ENCODE measurements at places on chromosomes 5 and 9.

DNA sequence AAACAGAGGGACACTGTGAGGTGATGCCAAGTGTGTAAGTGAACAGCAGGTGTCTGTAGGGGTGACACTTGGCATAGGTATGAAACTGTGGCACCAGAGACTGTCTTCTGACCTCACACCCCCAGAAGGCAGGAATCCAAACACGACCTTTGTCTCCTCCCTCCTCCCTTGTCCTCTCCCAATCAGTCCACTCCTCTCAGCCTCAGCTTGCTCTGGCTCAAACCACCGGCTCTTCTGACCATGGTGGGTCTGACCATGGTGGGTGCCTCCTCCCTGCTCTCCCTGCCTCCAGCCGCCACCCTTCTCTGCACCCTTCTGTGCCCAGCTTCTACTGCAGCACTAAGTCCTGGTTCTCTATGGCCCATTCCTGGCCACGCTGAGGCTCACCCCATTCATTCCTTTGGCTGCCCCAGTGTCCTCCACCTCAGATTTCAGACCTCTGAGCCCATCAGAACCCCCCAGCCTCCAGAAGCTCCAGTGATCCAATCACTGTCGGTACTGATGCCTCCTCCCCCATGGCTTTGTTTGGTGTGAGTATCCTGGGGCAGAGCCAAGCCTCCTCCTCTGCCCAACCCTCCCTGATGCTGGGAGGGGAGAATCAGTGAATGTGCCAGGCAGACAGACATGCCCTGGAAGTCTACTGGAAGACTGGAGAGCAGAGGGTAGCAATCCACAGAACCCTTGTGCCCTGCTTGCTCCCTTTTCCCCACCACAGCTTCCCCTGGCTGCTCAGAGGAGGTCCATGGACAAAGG lies 1.7 kb upstream of the ARID3C start:
- no peak for DNase-seq

- DNase-seq: no peak
Measured at GRCh38 chr5:127375544-127376091, 85.0 kb downstream of the MEGF10 start.

- DNase-seq: no peak
Measured at GRCh38 chr9:85527331-85528020, 214.3 kb downstream of the AGTPBP1 start.

DNA sequence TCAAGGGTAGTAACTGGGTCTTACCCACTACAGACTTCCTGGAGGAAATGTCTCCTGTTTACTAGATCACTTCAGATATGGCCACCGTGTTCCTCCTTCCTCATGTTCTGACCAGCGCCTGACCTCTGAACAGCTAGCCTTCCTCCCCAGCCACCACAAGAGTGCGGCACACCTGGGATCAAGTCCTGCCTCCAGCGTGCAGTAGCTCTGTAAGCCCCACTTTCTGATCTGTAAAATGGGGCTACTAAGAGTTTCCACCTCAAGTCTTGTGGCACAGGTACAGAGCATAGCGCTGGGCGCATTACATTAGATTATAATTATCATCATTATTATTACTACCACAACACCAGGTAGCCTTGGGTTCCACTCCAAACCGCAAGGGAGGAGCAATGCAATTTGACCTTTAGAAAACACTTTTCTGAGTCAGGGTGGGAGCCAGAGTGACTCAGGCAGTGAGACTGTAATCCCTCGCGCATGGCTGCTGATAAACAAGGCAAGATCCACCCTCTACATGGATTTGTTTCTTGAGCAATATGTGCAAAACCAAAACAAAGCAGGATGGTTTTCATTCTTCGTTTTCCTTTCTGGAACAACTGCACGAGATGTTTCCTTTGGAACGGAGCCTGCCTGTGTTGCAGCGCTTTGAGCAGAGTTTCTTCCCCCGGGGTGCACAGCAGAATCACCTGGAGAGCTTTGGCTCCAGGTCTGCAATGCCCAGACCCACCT lies 65.0 kb upstream of the ANGPTL2 start:
- no peak for DNase-seq

- no peak for DNase-seq
Measured at GRCh38 chr9:13095056-13095455, 184.4 kb downstream of the MPDZ start.

DNA sequence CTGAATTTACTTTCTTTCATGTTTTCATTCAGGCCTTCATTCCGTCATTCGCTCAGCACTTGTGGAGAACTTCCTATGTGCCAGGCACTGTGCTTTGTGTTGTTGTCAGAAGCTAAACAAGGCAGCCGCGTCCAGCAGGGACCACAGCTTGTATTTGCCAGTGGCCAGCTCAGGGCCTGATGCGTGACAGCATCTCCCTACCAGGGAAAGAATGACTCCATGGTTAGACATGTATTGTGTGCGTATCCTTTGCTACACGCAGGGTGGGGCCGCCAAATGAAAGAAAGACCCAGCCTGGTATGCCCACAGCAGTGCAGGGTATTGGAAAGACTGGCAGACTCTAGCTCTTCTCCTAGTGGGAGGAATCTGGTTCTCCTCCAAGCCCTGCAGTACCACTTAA lies 4.7 kb upstream of the COL27A1 start:
- DNase-seq: no peak

GRCh38 chr5:95919658-95920057 lies 42.0 kb downstream of the ELL2 start:
- no peak for DNase-seq

DNA sequence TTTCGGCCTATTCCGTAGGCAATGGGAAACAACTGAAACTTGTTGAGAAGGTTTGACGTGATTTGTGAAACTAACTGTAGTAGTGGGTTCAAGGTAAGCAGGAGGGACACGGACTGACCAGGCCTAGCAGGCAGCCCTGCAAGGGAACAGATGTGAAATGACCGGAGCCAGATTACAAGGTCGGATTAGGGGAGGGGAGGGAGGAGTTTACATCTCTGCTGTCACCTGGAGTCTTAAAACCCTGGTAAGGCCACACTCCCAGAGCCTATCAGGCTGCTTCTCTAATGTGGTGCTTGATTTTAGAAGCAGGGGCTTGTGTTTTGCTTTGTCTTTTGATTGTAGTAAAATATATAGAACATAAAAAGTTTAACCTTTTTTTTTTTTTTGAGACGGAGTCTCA lies 3.5 kb upstream of the SPTAN1 start:
- DNase-seq: no peak

DNA sequence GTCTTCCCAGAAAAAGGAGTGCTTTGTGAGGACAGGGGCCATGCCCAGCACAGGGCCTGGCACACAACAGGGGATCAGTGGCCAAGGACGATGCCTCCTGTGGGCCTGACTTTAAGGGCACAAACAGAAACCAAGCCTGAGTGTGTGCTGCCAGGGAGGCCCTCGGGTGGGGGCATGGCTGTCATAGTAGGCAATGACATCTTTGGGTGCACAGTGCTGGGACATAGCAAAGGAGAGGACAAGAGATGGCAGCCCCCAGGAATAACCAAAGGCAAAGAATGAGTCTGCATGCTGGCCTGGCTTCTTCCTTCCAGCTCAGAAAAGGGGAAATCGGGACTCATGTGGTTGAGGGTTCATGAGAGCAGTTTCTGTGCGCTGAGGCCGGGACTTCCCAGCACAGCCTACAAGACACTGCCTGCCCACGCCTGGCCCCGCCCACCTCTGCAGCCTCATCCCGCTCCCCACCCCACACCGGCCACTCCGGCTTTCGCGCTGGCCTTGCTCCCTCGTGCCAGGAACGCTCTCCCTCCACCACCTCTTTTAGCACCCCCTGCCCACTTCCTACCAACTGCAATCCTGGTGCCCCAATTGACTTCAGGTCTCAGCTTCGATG lies 13.8 kb upstream of the LHX2 start:
- DNase-seq: no peak
